M059J (cell line): ENCODE measurements at places on chromosomes 11 and 22. TPM values are rescaled to one million over a fixed set of nuclear protein-coding genes. Genes with fewer than 3 reads are reported as not detected.

The RPL27A gene
- total RNA-seq = 728 and 753 TPM in 2 replicates

GRCh38 chr22:24465566-24465965 is 29.6 kb upstream of the UPB1 start:
- peak; percentile 73 for DNase-seq

DNA sequence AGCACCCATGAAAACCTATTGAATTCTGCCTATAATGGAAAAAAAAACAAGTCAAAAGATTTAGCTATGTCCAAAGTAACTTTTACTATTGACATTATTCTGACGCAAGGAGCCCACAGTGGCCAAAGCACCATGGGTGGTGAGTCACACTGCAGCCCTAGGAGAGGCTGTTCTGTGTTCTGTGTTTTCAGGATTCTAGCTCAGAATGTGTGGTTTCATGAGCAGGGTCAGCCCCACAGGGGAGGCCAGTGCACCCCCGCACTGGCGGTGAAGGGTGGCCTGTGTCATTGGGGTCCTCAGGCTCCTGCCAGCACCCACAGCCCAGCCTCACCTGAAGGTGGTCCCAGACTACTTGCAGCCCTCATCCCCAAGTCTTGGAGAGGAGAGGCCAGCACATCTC is 112.2 kb downstream of the BRD1 start:
- peak; percentile 10 for DNase-seq

GRCh38 chr11:64878494-64879243 is at the start of gene EHD1:
TSS of gene EHD1 (minus strand) at chr11:64878621. CDS start at chr11:64878464, 157 bp downstream.
- DNase-seq = peak; percentile 96

DNA sequence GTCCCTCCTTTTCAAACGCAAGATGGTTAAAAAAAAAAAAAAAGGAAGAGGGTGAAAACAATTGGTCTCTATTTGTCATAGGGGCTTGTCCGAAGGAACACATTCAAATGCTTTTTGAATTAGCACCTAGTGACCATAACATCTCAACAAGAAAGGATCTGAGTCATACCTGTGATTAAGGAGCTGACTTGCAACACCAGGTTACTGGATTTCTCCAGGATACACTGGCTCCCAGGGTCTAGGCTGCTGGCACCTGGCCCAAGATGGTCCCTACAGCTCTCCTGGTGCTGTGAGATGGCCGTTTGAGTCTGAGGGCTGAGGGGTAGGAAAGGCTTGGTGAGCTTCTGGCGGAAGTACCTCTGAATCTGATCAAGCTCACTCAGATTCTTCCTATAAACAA is 28.4 kb upstream of the UCP3 start:
- peak; percentile 87 for DNase-seq

GRCh38 chr22:30429887-30430286 is 4.3 kb downstream of the MTFP1 start:
- no peak for DNase-seq

The RAB39A gene
- 0.10 and 1.2 TPM in 2 replicates for total RNA-seq

The ROBO4 gene
- total RNA-seq = 0.20 and 0.99 TPM in 2 replicates

- DNase-seq = no peak
Measured at GRCh38 chr11:971092-971690, 45.5 kb downstream of the AP2A2 start.

DNA sequence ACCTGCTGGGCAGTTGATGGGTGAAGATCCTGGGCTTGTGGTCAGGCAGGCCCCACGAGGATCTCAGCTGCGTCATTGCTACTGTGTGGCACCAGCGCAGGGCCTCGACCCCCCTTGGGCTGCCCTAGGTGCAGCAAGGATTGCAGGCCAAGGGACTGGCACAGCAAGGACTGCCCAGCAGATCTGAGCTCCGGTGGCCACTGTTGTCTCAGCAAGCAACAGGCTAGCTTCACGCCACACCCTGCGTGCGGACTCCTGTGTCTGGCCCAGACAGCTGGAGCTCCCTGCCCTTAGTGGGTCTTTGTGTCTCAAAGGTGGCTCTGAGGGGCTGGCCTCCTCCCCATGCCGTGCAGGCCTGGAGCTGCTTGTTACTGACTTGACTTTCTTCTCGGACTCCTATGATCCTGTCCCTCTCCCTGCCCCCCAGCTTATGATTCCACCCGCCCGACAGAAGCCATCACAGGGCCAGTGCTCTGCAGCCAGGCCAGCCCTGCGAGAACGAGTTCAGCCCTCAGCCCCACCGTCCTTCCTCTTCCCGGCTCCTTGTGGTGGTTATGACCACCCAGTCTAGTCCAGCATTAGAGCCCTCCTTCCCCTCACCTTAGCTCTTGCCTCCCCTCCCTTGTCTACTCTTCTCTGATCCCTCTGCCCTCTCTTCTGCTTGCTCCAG is 295.6 kb downstream of the TBC1D22A start:
- no peak for DNase-seq

- no peak for DNase-seq
Measured at GRCh38 chr11:122096272-122097112, 19.5 kb downstream of the BLID start.

- no peak for DNase-seq
Measured at GRCh38 chr11:133919330-133920108, 37.2 kb downstream of the IGSF9B start.

The CDKN1C gene
- 4.4 and 6.2 TPM in 2 replicates for total RNA-seq
